ENCODE measurements at places on chromosomes 3 and 15.
A peak's percentile ranks its signal among the peaks of the same experiment; 100 is the strongest.

DNA sequence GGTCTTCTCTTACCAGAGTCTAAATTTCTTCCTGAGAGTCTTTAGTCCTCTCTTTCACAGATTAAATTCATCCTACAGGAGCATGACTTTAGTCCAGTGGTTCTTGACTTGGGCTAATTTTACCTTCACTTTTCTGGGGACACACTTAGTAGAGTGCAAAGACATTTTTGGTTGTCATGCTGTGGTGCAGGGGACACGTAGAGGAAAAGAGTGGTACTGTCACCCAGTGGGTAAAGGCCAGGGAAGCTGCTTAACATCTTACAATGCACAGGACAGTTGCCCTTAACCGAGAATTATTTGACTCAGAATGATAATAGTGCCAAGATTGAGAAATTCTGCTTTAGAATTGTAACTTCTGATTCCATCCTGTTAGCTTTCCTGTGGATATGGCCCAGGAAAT is 772.5 kb upstream of the GRM7 start:
- DNase-seq = no peak

GRCh38 chr15:27681038-27681437 is 418.1 kb downstream of the OCA2 start:
- peak; percentile 37 for DNase-seq

DNA sequence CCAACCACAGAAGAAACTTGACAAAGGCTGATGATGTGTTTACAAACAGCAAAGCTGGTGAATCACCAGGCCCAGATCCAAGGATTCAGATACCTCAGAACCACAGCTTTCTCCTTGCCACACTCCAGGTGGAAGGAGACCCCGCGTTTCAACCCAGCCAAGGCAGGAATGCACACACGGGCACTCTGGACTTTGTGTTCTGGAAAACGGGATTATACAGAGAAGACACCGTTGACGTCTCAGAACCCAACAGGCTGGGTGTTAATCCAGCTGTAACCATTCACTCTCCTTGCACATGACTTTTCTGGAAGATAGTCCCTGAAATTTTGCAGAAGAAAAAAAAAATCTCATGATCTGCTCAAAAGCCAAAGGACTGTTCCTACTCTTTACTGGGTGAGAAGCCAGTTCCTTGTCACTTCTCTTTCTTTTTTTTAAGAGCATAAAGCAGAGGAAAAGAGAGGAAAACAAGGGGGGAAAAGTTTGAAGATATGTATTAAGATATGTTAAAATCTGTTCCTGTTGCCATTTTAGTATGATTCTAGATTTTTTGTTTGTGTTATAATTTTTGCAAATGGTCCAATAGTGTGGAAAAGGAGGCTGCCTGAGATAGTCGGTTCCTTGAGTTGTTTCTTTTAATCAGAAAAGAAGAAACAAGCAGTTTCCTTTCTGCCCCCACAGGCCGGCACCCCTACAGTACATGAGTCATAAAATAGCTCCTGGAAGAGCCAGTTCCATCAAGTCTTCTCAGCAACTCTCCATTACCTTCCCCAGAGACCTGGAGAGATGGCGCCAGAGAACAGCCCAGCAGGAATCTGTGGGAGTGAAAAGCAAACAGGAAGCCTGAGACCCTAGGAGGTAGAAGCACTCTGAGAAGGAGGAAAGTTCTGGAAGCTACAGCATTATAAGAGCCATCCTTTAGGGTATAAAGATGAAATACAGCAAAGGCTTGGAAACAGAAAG is 73.1 kb downstream of the RORA start:
- DNase-seq = no peak

DNA sequence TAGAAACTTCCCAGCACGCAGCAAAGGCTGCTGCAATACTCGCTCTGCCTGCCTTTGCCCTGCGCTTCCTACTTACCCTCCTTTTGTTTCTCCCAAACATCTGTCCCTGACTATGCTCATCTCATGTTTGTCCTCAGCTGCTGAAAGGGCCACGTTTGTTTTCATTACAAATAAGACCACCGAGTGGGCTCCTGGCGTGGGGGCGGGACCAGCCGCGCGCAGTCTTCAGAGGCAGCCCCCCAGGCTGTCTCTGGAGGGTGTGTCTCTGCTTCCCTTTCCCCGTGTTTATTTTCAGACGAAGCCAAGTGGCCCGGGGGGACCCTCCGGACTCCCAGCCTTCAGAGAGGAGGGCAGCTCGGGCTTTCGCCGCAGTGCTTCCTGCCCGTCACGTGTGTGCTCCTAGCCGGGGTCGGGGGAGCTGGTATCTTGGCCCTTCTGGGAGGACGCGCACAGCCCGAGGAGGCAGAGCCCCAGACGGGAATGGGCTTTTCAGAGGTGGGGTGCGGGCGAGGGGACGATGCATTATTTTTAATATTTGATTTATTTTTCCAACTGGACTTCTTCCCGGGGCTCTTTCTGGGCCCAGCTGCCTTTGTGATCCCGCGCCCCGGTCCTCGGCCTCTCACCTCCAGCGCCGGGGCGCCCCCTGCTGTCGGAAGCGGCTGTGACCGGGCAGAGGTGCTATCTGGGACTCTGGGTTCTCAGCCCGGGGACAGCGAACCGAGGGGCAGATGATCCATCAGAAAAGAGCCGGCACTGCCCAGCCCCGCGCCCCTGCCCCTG is 70.0 kb upstream of the CGNL1 start:
- DNase-seq = peak; percentile 86

DNA sequence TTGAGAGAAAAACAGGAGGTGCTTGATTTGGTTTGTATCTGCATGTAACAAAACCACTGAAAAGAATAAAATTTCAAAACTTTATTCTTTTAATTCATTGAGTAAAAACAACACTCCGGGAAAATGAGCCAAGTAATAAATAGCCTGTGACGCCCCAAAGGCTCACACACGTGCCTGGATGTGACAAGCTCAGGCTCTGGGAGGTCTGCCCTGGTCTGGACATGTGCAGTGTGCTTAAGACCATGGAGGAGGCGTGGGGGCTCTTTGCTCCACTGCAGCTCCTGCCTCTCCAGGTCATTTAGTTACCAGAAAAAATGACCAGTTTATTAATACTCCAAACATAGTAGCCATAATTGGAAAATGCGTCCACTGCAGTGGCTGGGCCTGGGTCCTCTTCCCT is 8.6 kb upstream of the NME9 start:
- DNase-seq = no peak

DNA sequence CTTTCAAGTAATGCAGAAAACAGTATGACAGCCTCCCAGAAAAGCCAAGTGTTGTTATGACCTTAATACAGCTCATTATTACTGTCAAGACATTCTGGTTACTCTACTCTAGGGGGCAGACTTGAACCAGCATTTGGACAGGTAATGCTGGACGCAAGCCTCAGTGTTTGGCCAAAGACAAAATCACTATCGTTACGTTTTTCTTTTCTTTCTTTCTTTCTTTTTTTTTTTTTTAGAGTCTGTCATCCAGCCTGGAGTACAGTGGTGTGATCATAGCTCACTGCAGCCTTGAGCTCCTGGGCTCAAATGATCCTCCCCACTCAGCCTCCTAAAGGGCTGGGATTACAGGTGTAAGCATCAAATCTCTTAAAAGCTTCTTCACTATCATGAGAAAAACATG is 29.4 kb upstream of the TMEM45A start:
- peak; percentile 59 for DNase-seq

GRCh38 chr3:55622116-55622515 is 135.0 kb upstream of the WNT5A start:
- DNase-seq = no peak

- no peak for DNase-seq
Observed at GRCh38 chr3:5497497-5497896, 310.0 kb downstream of the EDEM1 start.

GRCh38 chr3:144096016-144096415 is 124.4 kb downstream of the DIPK2A start:
- no peak for DNase-seq

GRCh38 chr3:77328690-77329089 is 288.8 kb downstream of the ROBO2 start:
- DNase-seq = no peak

DNA sequence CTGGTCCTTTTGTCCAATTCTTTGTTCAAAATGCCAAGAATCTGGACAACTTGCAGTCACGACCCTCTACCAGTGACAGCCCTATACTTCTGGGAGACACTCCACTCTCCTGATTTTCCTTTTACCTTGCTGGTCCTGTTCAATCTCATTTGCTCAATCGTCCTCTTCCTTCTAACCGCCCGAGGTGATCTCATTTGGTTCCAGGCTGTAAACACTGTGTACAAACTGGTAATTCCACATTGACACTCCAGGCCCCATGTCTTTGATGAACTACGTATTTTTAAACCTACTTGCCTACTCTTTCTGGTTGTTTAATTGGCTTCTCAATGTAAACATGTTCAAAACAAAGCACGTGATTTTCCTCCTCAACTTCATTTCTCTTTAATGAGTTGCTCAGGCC is 23.7 kb upstream of the C3orf49 start:
- DNase-seq = no peak

GRCh38 chr3:111338059-111338698 is 203.8 kb upstream of the CD96 start:
- DNase-seq = peak; percentile 16

DNA sequence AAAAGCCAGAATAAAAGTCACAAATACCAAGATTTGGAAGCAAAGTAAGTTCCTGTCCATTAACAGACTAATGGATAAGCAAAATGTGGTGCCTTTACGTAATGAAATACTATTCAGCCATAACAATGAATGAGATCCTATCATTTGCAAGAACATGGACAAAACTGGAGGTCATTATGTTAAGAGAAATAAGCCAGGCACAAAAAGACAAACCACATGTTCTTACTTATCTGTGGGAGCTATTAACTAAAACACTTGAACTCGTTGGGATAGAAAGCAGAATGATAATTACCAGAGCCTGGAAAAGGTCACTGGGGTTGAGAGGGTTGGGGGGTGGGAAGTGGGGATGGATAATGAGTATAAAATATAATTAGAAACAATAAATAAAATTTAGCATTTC is 1015.9 kb downstream of the OTOL1 start:
- DNase-seq = no peak

- no peak for DNase-seq
Observed at GRCh38 chr3:136617198-136617597, 135.0 kb downstream of the STAG1 start.

- no peak for DNase-seq
Observed at GRCh38 chr3:48561045-48561736, 2.4 kb downstream of the UCN2 start.

- DNase-seq = no peak
Observed at GRCh38 chr3:31701286-31701685, 168.6 kb downstream of the STT3B start.

DNA sequence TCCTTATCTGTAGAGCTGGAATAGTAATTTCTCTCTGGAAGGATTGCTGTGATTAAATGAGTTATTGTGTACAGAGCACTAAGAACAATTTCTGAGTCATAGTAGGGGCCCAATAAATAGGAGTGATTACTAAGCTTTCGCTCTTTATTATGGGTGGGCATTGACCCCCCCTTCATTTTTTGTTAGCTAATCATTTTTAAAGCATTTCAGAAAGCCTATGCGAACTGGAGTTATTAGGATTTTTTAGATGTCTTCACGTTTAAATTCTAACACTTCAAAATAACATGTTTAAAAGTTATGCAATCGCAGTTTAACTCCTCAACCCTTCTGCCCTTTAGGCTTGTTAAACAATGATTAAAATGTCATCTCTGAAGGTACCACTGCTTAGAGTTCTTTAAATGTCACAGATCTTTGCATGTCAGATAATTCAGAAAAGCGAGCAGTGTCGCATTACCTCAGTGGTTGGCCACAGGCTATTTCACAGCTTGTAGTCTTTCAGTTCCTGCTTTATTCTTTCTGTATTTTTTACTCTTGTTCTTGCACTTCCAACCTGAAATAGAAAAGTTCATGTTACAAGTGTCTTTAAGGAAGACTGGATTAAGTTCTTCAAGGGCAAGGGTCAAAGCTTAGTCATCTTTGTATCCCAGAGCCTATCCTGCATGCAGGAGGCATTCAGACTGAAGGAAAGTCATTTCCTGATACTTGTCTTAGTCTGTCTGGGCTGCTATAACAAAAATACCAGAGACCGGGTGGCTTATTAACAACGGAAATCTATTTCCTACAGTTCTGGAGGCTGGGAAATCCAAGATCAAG is 102.9 kb downstream of the FNDC3B start:
- DNase-seq = no peak

DNA sequence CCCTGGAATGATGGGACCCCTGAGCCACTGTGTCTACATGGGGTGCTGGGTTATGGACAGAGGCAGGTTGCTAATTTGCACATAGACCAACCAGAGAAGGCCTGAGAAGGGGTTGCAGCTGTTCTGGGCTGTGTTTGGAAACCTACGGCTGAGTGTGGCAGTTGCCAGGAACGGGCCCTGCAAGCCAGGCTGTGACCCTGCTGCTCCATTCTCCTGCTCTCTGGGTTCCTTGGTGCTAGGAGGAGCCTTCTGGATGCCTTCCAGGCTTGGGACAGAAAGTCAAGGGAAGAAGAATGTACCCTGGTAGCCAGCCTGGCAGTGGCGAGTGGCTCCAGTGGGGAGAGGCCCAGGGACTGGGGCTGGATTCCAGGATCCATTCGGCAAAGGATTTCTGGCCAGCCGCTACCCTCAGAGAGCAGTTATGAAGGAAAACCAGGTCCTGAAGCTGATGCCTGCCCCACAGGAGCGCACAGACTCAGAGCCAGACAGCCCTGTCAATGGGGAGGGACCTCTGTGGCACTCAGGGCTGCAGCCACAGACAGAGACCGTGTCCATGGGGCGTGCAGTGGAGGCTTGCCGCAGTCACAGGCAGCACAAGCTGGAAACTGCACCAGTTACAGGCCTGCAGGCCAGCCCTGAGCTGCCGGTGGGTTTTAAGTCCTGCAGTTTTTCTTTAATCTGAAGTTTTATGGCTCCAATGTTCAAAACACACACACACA is 55.1 kb upstream of the ACAD9 start:
- DNase-seq = no peak

Measured in NCI-H1092 treated with DMSO at 0.1 percent for 48 hours (cell line).